Trophoblast cell (in vitro differentiated cells and primary cell): ENCODE measurements at places on chromosomes 6 and 20.

GRCh38 chr6:104014163-104014959 lies 845.4 kb downstream of the HACE1 start:
- no peaks in the 10 kb centered on the region for H3K4me1 ChIP-seq
- no peaks in the 10 kb centered on the region for H3K27me3 ChIP-seq
- DNase-seq: no peak
- no peak overlapping the region for H3K27ac ChIP-seq
- no peaks in the 10 kb centered on the region for H3K36me3 ChIP-seq

- no peaks in the 10 kb centered on the region for H3K36me3 ChIP-seq
- H3K4me1 ChIP-seq: no peaks in the 10 kb centered on the region
- DNase-seq: no peak
- no peak overlapping the region for H3K27ac ChIP-seq
- H3K4me3 ChIP-seq: no peak overlapping the region
- no peaks in the 10 kb centered on the region for H3K27me3 ChIP-seq
These were observed 7.3 kb upstream of the RIMS1 start for GRCh38 chr6:71879016-71879415.

DNA sequence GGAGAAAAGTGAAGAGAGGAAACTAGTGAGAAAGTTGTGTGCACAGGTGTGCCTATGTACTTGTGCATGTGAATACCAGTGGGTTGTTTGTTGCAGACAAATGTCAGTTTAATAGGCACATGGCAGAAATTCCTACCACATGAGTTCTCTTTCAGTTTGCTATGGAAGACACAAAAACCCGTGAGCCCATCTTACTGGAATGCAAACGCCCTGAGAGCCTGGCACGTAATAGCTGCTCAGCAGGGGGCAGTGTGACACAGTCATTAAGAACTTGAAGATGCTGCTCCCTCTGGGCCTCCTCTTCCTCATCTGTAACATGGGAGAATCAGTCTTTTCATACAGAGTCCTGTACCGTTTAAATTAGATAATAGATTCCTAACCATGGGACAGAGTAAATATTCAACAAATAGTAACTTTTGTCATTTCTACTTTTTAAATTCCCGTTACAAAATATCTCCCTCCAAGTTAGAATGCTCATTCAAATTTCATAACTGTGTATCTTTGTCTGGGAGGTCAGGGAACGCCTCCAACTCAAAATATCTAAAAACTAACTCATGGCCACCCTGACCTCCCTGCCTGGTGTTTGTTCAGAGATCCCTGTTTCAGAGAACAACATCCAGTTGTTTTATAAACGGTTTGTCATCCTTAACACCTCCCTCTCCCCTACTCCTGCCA lies 802.9 kb downstream of the MAFB start:
- DNase-seq: peak; percentile 86
- no peaks in the 10 kb centered on the region for H3K4me1 ChIP-seq
- H3K27me3 ChIP-seq: no peaks in the 10 kb centered on the region
- no peak overlapping the region for H3K27ac ChIP-seq
- H3K36me3 ChIP-seq: no peaks in the 10 kb centered on the region

DNA sequence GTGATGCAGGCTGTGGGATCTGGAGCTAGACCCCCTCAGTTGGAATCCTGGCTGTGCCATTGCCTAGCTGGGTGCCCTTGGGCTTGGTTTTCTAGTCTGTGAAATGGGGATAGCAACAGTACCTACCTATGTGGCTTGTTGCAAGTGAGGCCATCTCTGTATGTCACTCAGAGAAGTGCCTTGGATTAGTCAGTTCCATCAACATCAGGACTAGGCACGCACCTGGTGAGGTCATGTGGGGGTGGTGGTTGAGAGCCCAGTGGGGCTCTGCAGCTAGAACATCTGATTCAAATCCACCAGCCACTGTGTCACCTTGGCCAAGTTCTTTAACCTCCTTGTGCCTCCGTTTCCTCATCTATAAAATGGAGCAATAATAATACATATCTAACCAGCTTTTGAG lies 12.5 kb downstream of the TCF15 start:
- no peaks in the 10 kb centered on the region for H3K4me1 ChIP-seq
- no peak overlapping the region for H3K27ac ChIP-seq
- H3K4me3 ChIP-seq: no peak overlapping the region
- DNase-seq: no peak
- H3K27me3 ChIP-seq: no peaks in the 10 kb centered on the region
